ENCODE measurements at places on chromosomes 1 and 21.

DNA sequence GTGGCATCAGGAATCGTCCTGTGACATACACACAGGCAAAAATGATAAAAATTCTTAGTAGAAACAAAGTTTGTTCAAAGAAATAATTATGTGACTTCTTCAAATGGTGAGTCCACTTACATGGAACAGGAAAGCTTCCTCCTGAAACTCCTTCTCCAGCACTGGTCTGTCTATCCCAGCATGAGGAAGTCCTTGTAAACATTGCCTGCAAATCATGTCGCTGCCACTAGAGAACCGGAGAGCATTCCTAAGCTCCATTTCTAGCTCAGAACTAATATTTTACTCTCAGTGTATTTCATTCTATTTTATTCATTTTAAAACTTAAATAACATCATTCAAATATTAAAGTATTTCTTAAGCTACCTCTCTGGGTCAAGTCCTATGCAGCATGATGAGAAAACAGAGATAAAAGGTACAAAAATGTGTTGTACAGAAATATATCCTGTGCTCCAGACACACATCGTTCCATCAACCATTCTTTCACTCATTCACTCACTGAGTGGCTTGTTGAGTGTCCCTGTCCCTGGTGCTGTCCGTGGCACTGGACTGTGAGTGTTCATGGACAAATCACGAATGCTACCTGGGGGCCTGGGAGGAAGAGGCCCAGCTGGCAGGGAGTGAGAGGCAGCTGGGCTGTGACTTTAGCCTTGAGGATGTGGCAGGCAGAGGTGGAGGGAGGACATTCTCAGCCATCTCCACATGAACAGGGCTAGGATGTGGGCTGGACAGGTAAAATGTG is 10.0 kb downstream of the CYP4A22 start:
- H3K27ac ChIP-seq = no peak overlapping the region
- DNase-seq = no peak

GRCh38 chr1:20250340-20250989 is 40.2 kb upstream of the VWA5B1 start:
- H3K27me3 ChIP-seq = no peaks in the 10 kb centered on the region
- no peak overlapping the region for H3K27ac ChIP-seq
- no peaks in the 10 kb centered on the region for H3K4me1 ChIP-seq
- H3K4me3 ChIP-seq = no peak overlapping the region

- peaks cover 80% of the 10 kb centered on the region for H3K36me3 ChIP-seq
- H3K4me1 ChIP-seq = no peaks in the 10 kb centered on the region
- no peak overlapping the region for H3K4me3 ChIP-seq
Observed at GRCh38 chr1:10415211-10415930, 14.9 kb upstream of the CENPS start.

DNA sequence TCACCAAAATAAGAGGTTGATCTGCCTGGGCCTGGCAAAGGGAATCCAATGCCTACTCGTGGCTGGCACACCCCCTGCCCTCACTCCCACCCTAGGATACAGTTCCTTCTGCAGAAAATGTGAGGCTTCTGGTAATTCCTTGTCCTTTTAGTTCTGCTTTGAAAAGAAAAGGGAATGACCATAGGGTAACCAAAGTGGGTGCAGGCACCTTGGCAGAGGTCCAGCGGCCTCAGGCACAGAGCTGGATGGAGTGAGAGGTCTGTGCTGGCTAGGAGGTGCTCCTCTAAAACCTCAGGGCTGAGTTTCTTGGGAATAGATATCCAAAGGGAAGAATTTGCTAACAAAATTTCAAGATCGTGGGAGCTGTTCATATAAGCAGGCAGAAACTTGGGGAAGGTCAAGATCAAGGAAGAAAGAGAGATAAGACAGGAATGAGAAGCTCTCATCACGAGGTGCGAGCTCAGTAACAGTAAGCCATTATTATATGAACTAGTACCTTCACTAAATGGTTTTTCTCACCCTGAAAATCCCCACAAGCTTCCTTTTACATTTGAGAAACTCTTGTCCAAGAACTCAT is 293.1 kb upstream of the LYPLAL1 start:
- no peak for DNase-seq
- H3K4me3 ChIP-seq = no peak overlapping the region
- H3K4me1 ChIP-seq = no peaks in the 10 kb centered on the region
- H3K36me3 ChIP-seq = no peaks in the 10 kb centered on the region

- no peaks in the 10 kb centered on the region for H3K36me3 ChIP-seq
- H3K27ac ChIP-seq = no peak overlapping the region
- DNase-seq = no peak
Observed at GRCh38 chr1:84810343-84810742, 82.7 kb downstream of the LPAR3 start.

GRCh38 chr1:23980728-23981070 is 572 bp upstream of the SRSF10 start:
- H3K36me3 ChIP-seq = no peaks in the 10 kb centered on the region
- peaks cover 9% of the 10 kb centered on the region for H3K4me1 ChIP-seq
- no peaks in the 10 kb centered on the region for H3K27me3 ChIP-seq
- peak overlapping the region; percentile 94 for H3K4me3 ChIP-seq

All from spinal cord (tissue), 10 donors.